Right ventricle myocardium superior (tissue), 1 donor: ENCODE measurements at places on chromosomes 1 and 21. TPM values are rescaled to one million over a fixed set of nuclear protein-coding genes. Genes with fewer than 3 reads are reported as not detected.

DNA sequence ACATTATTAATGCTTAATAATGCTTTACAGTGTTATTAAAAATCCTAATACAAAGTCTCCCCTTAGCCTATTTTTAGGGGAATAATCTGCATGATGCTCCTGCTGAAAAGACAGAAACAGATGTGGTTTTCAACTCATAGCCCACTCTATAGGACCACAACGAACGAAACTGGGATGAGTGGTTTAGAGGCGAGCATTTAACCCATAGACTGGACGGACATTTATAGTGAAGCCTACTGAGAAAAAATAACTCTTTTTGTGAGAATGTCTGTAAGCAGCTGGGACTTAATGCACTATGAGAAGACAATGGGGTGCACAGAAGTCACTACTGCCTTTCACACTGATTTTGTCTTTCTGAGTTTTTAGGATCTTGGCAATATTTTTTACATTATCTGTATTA lies 1599.6 kb upstream of the B3GALT2 start:
- no peak for DNase-seq

DNA sequence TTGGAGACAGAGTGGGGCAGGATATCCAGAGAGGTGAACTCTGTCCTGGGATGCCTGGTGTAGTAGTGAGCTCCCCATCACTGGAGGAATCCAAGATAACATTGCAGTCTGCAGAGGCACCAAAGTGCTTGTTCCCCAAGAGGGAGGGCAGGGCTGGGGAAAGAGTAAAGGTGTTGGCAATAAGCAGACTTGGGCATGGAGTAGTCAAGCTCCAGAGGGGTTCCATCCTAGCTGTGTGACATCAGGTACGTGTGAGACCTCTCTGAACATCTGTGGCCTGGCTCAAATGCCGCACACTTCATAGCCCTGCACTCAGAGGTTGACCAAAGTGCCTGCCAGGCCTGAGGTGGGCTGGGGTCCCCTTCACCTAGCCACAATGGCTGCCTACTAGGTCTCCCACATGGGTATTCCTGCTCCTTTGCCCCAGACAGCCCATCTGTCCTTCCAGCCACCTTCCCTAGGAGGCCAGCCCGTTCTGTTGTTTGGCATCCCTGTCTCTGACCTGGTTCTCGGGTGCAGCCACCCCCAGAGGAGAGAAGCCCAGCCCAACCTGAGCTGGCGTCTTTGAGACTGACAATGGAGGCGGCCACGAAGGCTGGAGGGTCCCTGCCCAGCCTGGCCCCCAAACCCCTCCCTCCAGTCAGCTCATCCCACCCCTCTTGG lies 2.8 kb upstream of the ARF1 start:
- peak; percentile 17 for DNase-seq

- DNase-seq: no peak
Measured at GRCh38 chr1:111611986-111612385, 7.6 kb upstream of the RAP1A start.

DNA sequence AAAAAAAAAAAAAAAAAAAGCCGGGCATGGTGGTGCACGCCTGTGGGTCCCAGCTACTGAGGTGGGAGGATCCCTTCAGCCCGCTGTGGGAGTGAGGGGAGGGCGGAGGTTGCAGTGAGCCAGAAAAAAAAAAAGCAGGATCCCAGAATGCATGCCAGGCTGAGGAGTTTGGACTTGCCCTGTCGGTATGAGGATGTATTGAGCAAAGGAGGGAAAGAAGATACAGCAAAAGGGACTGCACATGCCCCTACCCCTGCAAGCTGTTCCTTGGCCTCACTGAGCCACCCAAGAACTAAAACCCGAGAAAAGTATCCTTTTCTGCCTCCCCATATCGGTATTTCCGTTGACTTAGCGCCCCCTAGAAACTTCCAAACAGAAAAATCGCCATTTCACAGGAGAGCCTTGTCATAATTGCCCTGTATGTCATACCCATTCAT lies 1.3 kb upstream of the GPATCH4 start:
- DNase-seq: no peak

GRCh38 chr1:228364068-228364705 lies 42.4 kb downstream of the TRIM11 start:
- no peak for DNase-seq

DNA sequence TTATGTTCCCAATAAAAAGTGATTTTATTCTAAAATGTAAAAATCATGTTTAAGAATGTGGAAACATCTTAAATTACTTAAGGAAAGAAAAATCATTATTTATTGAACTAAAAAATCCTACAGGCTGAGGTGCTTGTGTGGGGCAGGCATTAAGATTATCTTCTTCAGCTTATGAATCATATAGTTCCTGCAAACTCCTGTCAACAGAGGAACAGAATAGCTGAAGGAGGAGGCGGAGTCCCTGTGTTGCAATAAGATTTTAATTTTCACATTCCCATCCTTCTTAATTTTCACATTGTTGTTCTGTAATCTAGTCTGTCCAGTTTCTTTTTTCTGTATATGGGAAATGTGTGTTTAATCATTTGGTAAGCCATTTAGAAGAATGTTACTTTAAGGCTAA lies 20.6 kb upstream of the OLFML3 start:
- no peak for DNase-seq

Gene CYB561D1
- 5.3 TPM for total RNA-seq

Gene SLC2A5
- 2.1 TPM for total RNA-seq
